Uterus (tissue), 4 donors: ENCODE measurements at places on chromosomes 16 and 17. TPM values are rescaled to one million over a fixed set of nuclear protein-coding genes. Genes with fewer than 3 reads are reported as not detected.

GRCh38 chr17:43360739-43361505, 37.9 kb upstream of the ARL4D start:
- DNase-seq = peak; percentile 89

Gene MYH1
- total RNA-seq = not detected

Gene ACAP1
- total RNA-seq = 11.2 TPM

- DNase-seq = no peak
Observed at GRCh38 chr16:62392698-62393097, 356.5 kb upstream of the CDH8 start.

DNA sequence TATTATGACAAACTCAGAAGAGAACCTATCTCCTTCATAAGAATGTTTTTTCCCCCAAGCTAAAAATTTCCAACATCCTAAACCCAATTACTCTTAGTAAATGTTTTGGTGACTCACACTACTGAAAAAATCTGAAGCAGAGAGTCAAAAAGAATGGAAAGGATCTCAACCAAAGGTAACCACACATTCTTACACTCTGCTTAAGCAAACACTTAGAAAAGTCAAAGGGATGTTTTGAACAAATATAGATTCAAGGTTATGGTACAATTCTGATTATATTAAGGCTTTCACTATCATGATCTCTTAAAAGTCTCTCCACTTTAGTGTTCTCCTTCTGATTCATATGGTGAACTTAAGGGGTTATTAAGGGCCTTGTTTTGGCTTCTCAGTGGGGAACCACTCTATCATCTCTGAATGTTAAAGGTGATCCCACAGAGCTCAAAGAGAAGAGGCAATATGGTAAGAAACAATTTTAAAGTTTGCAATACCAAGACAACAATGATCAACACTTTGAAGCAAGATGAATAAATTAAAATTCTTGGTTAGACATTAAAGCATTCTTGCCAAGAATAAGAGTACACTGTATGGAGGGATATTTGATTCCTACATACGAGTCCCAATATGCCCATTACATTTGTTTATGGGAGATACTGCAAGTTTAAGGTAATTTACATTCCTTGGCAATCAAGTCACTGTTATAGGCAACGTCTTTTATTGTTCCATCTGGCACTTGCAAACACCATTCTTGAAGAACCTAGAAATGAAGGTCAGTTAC, 69.2 kb downstream of the CDC27 start:
- DNase-seq = no peak

Gene MRC2
- total RNA-seq = 82.4 TPM

Gene SBK1
- total RNA-seq = 0.26 TPM

- no peak for DNase-seq
Observed at GRCh38 chr17:79779084-79779529, 1.2 kb downstream of the CBX2 start.

DNA sequence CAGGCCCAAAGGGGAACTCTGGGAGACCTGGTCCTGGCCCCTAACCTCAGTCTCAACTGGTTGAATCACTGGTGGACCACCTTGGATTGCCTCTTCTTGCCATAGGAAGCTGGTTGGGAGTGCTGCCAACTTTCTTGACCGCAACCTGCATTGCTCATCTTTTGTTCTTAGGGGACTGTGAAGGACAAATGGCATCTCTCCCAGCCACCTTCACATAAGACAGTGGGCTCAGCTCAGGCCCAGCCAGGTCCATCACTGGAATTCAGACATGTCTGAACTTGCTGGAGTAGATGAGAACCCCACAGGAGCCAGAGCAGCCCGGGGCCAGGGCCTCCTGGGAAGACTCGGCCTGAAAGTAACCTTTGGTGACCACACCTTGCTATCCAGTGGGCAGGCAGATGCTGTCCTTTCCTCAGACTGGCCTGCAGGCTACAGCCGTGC, 18.8 kb downstream of the ADORA2B start:
- no peak for DNase-seq

- no peak for DNase-seq
Observed at GRCh38 chr16:981695-982144, at the start of gene SOX8. Gene SOX8 (plus strand): TSS chr16:981770. CDS start chr16:981923, 153 bp downstream.
